ENCODE measurements at places on chromosomes 5 and 9.

DNA sequence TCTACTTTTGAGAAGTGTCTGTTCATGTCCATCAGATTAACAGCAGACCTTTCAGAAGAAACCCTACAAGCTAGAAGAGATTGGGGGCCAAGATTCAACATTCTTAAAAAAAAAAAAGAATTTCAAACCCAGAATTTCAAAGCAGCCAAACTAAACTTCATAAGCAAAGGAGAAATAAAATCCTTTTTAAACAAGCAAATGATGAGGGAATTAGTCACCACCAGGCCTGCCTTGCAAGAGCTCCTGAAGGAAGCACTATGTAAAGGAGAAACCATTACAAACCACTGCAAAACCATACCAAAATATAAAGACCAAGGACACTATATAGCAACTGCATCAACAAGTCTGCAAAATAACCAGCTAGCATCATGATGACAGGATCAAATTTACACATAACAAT lies 124.6 kb upstream of the PDE4D start:
- DNase-seq: no peak

DNA sequence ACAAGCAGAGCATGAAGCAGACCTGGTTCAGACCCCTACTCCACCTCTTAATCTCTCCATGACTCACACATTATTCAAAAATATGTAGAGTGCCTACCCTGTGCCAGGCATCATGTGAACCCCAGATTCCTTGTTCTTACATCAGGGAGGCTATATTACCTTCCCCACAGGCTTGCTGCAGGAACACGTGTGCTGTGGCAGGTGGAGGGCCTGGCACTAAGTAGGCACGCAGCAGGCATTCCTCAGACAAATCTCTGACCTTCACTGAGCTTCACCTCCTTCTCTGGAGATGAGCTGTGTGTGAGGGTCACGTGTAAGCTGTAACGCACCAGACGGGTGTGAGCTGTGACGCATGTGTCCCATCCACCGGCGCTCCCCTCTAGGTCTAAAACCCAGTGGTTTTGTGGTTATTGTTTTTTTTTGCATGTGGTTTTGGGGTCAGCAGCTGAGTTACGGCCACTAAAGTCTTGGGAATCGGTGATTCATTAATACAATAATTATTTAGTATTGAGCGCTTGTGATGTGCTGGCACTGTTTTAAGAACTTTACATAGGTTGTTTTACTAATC lies 30.3 kb downstream of the ANGPTL2 start:
- DNase-seq: no peak

GRCh38 chr9:99000476-99001395 lies 57.0 kb downstream of the COL15A1 start:
- peak; percentile 78 for DNase-seq

DNA sequence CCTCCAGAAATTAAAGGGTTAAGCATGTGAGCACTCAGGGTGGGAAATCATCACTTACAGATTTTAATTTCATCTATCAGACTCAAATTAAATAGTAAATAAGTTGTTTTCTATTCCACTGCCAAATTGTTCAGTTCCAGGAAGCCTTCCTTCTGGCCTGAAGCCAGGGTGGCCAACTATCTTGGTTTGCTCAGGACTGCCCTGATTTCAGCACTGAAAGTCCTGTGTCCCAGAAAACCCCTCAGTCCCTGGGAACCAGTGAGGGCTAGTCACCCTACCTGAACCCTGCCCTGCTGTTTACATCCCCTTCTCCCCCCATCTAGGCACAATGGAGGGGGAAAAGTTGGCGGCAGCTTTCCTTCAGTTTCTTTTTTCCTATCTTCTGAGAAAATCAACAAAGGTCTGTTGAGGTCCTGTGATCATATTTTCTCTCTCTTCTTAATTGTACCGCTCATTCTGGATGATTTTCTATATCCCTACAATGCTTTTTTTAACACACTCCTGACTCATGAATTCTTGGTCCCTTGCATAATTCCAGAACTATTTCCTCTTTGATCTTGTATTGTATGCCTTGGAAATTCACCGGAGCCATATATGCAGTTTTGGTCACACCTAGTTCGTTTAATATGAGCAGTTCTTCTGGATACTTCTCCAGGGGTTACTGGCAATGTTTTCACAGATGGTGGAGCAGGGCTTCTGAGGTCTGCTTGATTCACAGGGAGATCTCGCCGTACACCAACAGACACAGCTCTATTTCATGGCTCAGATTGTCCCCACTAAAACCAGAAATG lies 103.8 kb downstream of the MAP1B start:
- peak; percentile 83 for DNase-seq

- DNase-seq: peak; percentile 22
These were observed 119.2 kb downstream of the LPAR1 start for GRCh38 chr9:110919050-110919435.

DNA sequence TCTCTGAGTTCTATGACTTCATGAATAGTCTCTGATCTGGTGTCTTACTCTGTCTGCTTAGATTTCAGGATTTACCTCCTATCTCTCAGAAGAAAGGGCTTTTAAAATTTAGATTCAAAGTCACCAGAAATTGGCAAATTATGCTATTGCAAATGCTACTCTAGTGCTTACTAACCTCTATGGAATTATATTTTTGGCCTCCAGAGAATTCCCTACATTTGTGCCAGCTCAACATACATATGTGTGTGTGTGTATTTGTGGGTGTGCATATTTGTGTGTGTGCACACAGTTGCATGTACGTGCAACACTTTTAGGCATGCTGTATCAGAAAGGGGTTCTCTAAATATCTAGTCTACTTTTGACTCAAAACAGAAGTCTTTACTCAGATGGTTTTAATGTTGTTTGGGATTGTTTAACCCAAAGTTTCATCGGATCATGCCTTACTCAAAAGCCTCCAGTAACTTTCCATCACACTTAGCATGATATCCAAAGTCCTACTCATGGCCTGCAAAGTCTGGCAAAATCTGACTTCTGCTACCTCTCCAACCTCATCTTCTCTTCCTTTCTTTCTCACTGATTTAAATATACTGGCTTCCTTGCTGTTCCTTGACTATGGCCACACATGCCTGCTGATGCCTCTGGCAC lies 147.6 kb upstream of the NR3C1 start:
- peak; percentile 77 for DNase-seq

GRCh38 chr5:168468836-168469235 lies 17.4 kb upstream of the RARS1 start:
- peak; percentile 71 for DNase-seq

DNA sequence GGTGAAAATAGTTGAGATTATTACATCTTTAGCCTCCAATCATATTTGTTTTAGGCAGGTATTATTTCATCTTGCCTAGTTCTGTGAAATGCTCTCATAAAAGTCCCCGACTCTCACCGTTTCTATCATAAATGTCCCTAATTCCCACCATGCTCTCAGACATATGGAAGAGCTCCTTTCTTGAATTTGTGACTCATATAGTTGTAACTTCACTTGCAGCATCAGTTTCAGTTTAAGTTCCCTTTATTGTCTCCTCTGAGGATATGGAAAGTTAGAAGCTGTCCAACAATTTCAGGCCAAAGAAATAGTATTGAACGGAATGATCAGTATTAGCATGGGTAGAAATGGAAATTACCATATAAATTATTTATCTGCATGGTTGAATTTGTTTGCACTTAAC lies 187.5 kb upstream of the NR4A3 start:
- peak; percentile 15 for DNase-seq

DNA sequence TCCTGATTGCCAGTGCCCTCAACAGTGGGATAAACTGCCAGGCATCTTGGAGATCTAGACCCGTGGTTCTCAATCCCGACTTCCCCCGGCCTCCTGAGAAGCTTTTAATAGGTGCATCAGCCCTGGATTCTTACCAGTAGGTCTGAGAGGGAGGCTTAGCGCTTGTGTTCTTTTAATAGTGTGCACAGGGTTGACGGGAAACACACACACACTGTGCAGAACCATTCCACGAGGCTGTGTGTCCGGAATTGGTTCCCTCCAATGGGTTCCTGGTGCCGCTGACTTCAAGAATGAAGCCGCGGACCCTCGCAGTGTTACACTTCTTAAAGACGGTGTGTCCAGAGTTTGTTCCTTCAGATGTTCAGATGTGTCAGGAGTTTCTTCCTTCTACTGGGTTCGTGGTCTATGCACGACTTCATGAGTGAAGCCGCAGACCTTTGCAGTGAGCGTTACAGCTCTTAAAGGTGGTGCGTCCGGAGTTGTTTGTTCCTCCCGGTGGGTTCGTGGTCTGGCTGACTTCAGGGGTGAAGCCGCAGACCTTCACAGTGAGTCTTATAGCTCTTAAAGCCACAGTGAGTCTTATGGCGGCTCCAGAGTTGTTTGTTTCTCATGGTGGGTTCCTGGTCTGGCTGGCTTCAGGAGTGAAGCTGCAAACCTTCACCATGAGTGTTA lies 46.6 kb upstream of the PRSS3 start:
- DNase-seq: no peak

- DNase-seq: peak; percentile 4
These were observed 90.3 kb upstream of the ZNF462 start for GRCh38 chr9:106772523-106773290.

GRCh38 chr9:122816163-122816867 lies 12.1 kb downstream of the PDCL start:
- peak; percentile 38 for DNase-seq

DNA sequence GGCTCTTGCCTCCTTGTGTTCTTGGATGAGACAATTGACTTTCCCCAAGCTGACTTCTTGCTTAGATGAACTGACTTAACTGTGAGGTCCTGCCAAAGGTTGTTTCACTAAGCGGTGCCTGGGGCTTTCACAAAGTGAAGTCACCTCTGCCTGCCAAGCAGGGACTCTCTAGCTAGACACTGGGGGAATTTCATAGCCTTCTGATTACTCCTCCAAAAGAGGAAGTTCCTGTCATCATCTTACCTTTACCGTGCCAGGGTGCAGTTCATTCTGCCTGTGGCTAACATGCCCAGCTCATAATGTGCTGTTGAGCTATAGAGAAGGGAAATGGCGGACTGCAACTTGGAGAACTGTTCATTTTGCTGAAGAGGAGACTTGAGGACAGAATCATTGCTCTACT lies 472.0 kb upstream of the WWC1 start:
- no peak for DNase-seq

- no peak for DNase-seq
These were observed 14.4 kb upstream of the ORM1 start for GRCh38 chr9:114308361-114308950.

DNA sequence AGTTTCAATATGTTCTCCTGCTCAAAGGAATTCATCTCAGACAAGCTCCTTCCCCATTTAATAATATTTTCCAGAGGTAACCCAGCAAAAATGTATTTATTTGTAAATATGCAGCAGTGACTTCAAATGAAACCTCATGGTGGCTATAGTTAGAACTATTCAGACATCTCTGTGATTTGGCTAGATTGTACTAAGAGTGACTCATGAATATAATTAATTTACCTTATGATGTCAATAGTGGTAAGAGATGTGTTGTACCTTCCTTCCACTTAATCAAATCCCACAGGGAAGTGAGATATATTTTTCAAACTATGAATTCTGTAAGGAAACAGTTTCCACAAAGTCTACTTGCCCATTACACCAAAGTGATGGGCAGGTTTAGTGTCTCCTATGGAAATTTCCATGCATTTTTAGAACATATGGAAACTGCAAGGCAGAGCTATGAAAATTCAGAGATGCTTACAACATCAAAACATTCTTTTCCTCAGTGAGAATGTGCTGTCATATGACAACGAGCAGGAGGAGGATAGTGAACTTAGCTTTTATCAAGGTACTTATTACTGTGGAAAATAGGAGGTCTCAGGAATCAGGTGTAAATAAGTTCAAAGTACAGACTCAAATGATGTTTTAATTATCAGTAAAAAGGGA lies 34.0 kb upstream of the SPDL1 start:
- DNase-seq: no peak

DNA sequence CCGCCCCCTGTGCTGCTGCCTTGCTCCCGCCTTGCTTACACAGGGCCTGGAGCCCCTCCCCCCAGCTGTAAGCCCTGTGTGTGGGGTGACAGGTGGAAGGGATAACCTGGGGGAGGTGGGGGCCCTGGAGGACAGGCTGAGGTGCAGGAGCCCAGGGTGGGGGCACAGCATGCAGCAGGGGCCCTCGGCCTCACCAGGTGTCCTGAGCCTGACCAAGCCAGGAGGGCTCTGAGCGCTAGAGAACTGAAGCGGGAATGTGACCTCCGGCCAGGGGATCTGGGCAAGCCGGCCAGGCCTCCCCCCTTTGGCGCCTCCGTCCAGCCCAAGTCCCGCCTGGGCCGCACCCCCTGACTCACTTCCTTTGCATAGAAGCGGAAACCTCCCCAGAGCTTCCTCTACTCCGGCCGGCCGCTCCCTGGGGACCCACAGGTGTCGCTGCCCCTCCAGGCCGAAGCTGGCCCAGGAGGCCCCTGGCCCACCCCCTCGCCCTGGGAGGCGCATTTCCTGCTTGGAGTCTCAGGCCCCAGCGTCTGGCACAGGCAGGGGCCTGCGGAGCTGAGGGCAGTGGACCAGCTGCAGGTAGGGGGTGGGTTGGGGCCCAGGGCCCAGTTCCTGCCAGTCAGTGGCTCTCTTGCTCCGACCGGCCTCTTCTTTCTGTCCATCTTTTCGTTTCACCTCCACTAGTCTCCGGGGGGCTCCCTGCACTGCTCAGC lies at the start of gene TOR4A:
Gene TOR4A (plus strand): TSS at position 398 of the 713 bp plus-strand sequence. CDS start 964 bp downstream, outside the sequence.
- DNase-seq: peak; percentile 35

GRCh38 chr5:176862330-176862995 lies 36.7 kb downstream of the HK3 start:
- no peak for DNase-seq

DNA sequence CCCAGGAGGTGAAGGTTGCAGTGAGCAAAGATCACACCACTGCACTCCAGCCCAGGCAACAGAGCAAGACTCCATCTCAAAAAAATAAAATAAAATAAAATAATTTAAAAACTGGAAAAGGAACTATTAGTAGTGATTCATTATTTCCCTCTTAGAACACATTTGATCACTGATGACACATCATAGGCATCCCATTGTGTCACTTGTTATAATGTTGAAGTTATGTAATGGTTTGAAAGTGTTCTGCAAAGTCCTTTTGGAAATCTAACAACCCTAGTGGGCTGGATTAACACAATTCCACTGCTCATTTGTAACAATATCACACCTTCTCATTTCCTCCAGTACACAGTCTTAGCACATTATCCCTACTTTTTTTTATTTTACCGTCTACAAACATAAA lies 81.8 kb upstream of the LMNB1 start:
- DNase-seq: no peak

- no peak for DNase-seq
These were observed 375.1 kb downstream of the SPATA31D1 start for GRCh38 chr9:82363682-82364081.

- no peak for DNase-seq
These were observed 124.3 kb upstream of the CXCL14 start for GRCh38 chr5:135703016-135703550.

Measured in fibroblast of skin of scalp (primary cell).